ENCODE measurements at places on chromosomes 2 and 18. TPM values are rescaled to one million over a fixed set of nuclear protein-coding genes. Genes with fewer than 3 reads are reported as not detected.
A peak's percentile ranks its signal among the peaks of the same experiment; 100 is the strongest.

GRCh38 chr18:52991246-52991645 is 651.2 kb downstream of the DCC start:
- no peak overlapping the region for H3K27ac ChIP-seq
- no peak for DNase-seq
- no peaks in the 10 kb centered on the region for H3K27me3 ChIP-seq
- H3K36me3 ChIP-seq, result no peaks in the 10 kb centered on the region
- no peak overlapping the region for H3K4me3 ChIP-seq

DNA sequence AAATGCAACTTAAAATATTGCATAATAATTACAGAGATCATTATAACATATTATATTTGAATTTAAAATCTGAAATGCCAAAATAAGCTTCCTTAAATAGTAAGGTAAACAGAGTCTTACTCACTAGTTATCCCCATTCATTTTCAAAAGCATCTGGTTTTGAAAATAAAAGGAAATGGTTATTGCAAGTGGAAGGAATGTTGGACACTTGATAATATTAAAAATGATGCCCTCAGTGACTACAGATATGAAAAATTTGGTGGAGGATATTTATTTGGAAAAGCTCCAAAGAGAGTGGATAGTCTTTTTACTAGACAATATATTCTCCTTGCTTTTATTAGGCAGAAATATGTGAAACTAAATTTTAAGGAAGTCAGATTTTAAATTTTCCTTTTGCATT is 39.7 kb downstream of the CDH19 start:
- H3K4me1 ChIP-seq, result no peaks in the 10 kb centered on the region
- no peaks in the 10 kb centered on the region for H3K36me3 ChIP-seq
- no peak overlapping the region for H3K4me3 ChIP-seq
- DNase-seq, result no peak
- no peaks in the 10 kb centered on the region for H3K27me3 ChIP-seq

DNA sequence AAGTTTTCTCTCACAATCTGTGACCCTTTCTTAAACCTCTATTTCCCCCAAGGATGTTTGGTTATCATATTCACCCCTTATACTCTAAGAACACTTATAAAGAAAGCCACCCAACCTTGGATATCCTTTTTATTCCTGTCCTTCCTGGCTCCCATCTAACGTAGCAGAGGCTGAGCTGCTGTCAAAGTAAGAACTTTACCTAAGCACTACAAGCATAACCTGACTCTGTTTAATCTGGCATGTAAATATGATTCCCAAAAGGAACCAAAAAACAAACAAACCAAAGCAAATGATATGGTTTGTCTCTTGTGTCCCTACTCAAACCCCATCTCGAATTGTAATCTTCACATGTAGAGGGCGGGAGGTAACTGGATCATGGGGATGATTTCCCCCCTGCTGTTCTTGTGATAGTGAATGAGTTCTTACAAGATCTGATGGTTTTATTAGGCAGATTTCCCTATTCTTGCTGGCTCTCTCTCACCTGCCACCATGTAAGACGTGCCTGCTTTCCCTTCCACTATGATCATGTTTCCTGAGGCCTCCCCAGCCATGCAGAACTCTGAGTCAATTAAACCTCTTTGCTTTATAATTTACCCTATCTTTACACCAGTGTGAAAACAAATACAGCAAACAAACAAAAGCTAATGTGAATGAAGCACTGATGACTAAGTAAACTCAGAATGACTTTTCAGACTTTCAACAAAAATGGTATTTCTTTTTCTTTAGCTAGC is 72.7 kb upstream of the SPOPL start:
- DNase-seq, result no peak
- H3K27me3 ChIP-seq, result no peaks in the 10 kb centered on the region

DNA sequence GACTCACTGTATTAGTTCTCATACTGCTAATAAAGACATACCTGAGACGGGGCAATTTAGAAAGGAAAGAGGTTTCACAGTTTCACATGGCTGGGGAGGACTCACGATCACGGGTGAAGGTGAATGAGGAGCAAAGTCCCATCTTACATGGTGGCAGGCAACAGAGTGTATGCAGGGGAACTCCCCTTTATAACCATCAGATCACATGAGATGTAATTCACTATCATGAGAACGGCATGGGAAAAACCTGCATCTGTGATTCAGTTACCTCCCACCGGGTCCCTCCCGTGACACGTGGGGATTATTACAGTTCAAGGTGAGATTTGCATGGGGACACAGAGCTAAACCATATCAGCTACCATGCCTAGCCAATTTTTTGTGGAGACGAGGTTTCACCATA is 168.2 kb downstream of the NEDD4L start:
- no peak overlapping the region for H3K4me3 ChIP-seq
- H3K36me3 ChIP-seq, result no peaks in the 10 kb centered on the region
- no peak for DNase-seq
- no peaks in the 10 kb centered on the region for H3K27me3 ChIP-seq

DNA sequence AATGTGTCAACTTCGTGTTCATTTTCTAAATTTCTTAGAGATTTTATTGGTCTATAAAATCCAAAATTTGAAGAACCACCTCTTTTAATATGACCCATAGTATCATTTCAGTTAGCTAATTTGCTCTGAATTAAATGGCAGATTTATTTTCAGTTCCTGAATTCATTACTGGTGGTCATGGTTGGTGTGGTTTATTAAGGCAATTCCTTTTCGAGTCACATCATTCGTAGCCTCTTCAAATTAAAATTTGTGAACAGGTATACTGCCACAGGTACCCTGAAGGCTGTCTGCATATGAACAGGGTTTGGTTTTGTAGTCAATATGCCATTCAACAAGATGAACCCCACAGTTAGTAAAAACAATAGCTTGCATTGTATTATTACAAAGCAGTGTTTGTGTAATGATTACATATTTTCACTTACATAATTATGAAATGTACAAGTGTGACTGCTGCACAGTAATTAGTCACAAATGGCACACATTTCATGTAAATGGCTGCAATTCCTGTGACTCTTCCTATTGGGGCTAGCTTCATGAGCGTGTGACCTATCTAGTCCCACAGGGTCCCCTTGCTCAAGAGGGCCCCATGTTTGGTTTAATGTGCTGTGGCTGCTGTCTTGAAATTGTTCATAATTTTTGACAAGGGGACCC is 48.9 kb downstream of the CDC42EP3 start:
- no peak overlapping the region for H3K27ac ChIP-seq
- H3K4me3 ChIP-seq, result no peak overlapping the region
- H3K36me3 ChIP-seq, result no peaks in the 10 kb centered on the region

- H3K27me3 ChIP-seq, result no peaks in the 10 kb centered on the region
- H3K4me1 ChIP-seq, result peaks cover 24% of the 10 kb centered on the region
- no peaks in the 10 kb centered on the region for H3K36me3 ChIP-seq
- no peak overlapping the region for H3K4me3 ChIP-seq
- peak; percentile 30 for DNase-seq
Observed at GRCh38 chr18:22604390-22604985, 186.8 kb upstream of the CTAGE1 start.

DNA sequence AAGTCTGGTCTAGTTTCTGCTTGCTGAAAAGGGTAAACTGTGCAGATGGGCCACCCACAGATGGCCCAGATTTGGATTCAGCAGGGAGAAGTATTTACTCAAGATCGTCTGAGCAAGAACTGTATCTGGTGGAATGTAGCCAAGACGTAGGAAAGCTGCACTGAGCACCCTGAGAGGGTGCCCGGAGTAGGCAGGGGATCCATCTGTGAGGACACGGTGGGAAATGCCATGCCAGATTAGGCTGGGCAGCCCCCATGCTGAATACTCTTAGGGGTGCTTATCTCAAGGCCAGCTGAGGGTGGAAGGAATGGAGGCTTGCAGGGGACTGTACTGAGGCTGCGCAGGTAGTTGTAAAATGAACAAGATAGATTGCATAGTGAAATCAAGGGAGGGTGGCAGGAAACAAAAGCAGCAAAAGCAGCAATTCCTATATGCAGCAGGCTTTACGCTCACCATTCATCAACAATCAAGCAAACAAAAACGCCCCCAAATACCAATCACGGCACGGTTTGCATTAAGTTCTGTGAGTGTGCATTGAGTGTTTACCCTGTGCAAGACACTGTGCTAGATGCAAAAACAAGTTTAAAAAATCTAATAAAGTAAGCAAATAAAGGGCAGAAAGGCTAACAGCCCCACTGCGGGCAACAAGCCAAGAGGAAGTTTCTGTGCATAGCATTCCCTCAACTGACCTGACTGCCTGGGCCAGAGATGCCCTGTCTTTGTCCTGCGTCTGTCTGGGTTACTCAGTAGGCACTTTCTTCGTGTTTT is 32.2 kb upstream of the LPIN2 start:
- H3K4me1 ChIP-seq, result no peaks in the 10 kb centered on the region
- H3K27ac ChIP-seq, result no peak overlapping the region
- peak; percentile 60 for DNase-seq

- H3K4me3 ChIP-seq, result peak overlapping the region; percentile 78
- no peak overlapping the region for H3K27ac ChIP-seq
- H3K4me1 ChIP-seq, result no peaks in the 10 kb centered on the region
- H3K27me3 ChIP-seq, result peaks cover 8% of the 10 kb centered on the region
- peaks cover 10% of the 10 kb centered on the region for H3K36me3 ChIP-seq
Observed at GRCh38 chr2:219570924-219571310, 422 bp downstream of the OBSL1 start.

GRCh38 chr2:176575237-176575744 is 306.0 kb downstream of the MTX2 start:
- H3K27me3 ChIP-seq, result no peaks in the 10 kb centered on the region
- no peak overlapping the region for H3K27ac ChIP-seq
- no peak overlapping the region for H3K4me3 ChIP-seq
- DNase-seq, result no peak
- no peaks in the 10 kb centered on the region for H3K4me1 ChIP-seq

GRCh38 chr18:53843763-53844162 is 380.7 kb downstream of the MBD2 start:
- no peak overlapping the region for H3K4me3 ChIP-seq
- no peak for DNase-seq
- H3K27me3 ChIP-seq, result no peaks in the 10 kb centered on the region

DNA sequence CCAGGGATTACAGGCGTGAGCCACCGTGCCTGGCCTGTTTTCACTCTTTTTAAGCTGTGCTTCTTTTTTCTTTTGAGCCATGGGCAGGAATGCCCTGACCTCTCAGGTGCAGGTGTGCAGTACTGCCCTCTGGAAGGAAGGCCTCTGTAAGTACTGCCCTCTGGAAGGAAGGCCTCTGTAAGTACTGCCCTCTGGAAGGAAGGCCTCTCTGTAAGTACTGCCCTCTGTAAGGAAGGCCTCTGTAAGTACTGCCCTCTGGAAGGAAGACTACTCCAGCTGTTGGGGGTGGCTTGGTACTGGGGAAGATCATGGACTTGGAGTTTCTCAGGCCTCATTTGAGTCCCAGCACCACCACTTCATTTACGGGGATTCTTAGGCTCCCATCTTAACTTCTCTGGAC is 248.5 kb upstream of the ID2 start:
- H3K27ac ChIP-seq, result no peak overlapping the region
- DNase-seq, result no peak
- H3K27me3 ChIP-seq, result no peaks in the 10 kb centered on the region

DNA sequence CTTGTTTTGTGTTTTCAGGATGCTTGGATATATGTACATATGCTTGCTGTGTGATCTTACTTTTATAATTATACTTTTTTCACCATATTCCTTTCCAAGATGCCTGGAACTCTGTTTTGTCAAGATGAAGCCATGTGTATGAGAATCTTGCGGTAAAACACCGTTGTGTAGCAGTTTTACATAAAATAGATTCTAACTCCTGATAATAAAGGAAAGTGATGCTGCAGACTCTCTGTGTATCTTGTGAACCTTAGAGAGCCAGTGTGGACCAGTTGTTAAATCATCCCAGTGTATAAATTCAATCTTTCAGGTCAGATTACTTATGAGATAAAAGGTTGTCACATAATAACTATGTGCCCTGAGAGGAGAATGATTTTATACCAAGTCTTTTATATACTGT is 12.5 kb upstream of the ITGA4 start:
- no peaks in the 10 kb centered on the region for H3K36me3 ChIP-seq
- DNase-seq, result no peak
- no peak overlapping the region for H3K4me3 ChIP-seq
- H3K27ac ChIP-seq, result no peak overlapping the region

C1QL2 gene
- total RNA-seq, result not detected

KIF3C gene
- total RNA-seq, result 14.4 TPM

CLEC4F gene
- not detected for total RNA-seq

CTIF gene
- 65.9 TPM for total RNA-seq

CD226 gene
- 0.36 TPM for total RNA-seq

CFAP53 gene
- 0.36 TPM for total RNA-seq

TSPYL6 gene
- total RNA-seq, result not detected

CYBRD1 gene
- 338 TPM for total RNA-seq

STEAP3 gene
- 27.4 TPM for total RNA-seq

Measured in osteoblast (primary cell).